ENCODE measurements at places on chromosomes 6 and 20.

DNA sequence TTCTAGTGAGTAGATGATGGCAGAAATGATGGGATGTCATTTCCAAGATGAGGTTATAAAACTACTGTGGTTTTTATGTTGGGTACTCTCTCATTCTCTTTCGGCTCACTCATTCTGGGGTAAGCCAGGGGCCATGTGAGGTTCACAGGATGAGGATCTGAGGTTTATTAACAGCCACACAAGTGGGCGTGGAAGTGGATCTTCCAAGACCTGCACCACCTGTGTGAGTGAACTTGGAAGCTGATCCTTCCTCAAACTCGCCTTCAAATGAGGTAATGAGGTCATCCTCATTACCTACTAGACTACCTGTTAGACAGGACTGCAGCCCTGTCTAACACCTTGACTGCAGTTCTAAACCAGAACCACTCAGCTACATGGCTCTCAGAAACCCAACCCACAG, 45.1 kb upstream of the TAGAP start:
- DNase-seq: no peak

- no peak for DNase-seq
Observed at GRCh38 chr6:88380083-88380482, 213.9 kb upstream of the CNR1 start.

DNA sequence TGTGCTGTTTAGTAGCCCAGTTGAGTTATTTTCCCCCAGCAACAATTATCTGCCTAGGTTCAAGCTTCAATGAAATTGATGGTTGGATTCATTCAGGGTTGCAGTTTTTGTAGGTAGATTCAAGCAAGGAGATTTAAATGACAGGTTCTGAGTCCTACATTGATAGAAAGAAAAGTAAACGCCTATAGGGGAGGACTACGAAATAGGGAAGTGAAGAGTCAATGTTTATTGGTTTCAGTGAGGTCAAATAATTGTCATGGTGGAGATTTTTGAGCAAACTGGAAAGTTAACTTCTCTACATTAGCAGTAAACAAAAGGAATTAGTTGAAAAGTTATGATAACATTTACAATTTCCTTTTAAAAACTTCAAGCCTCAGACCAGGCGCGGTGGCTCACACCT, 734 bp upstream of the WFDC13 start:
- DNase-seq: no peak

GRCh38 chr6:13581700-13582229, 7.4 kb downstream of the SIRT5 start:
- DNase-seq: no peak

DNA sequence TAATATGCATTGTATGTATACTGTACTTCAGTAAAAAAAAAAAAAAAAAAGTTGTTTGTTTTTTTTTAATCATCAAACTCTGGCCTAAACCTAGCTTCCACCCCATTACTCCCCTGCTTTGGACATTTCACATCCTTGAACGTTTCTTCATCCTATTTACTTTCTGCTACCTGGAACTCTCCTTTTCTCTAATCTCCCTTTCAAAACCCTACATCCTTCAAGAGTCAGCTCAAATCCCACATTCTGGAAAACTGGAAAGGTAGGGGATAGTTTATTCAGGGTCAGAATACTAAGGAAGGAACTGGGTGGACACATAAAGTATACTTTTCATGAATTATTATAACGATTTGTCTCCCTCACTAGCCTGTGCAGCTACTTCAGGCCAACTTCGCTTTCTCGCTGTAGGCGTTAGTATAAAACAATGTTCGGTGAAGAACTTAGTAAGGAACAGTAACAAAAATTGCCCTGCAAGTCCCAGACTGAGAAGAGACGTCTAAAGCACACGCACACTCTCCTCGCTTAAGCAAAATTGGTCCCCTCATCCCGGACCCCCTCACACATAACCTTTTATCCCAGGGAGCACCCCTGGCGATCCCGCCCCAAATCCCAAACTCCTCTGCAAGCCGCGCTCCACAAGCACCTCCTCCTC, 775 bp downstream of the PIGU start:
- no peak for DNase-seq

- peak; percentile 75 for DNase-seq
Observed at GRCh38 chr6:446418-447366, 55.1 kb downstream of the IRF4 start.

DNA sequence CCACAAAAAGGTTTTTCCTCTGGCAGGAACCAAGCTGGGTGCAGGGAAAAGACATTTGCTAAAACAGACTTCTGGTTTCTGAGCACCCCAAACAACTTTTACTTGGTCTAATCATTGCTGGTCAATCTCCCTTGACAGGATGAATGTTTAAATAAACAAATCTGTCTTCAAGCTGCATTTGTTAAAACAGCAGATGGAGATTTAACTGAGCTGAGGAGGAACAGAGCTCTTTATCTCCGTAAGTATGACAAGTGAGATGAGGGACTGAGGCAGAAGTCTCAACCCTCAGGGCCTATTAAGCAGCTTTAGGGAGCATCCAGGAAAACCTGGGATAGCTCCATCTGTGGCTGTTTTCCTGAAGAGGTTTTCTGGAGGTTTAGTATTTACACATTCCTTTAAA, 40.6 kb downstream of the NINL start:
- no peak for DNase-seq

Measured in T-helper 1 cell (primary cell).